ENCODE measurements at places on chromosomes 12 and 14.

- DNase-seq: no peak
Measured at GRCh38 chr14:86943391-86944365, 1049.3 kb downstream of the GALC start.

- DNase-seq: peak; percentile 70
Measured at GRCh38 chr14:51534610-51535011, 117.1 kb upstream of the FRMD6 start.

GRCh38 chr14:51789596-51789995 lies 70.8 kb upstream of the GNG2 start:
- DNase-seq: no peak

- no peak for DNase-seq
Measured at GRCh38 chr12:56150563-56150962, 1.8 kb upstream of the MYL6B start.

GRCh38 chr12:102009796-102010195 lies 52.0 kb downstream of the WASHC3 start:
- DNase-seq: peak; percentile 7

DNA sequence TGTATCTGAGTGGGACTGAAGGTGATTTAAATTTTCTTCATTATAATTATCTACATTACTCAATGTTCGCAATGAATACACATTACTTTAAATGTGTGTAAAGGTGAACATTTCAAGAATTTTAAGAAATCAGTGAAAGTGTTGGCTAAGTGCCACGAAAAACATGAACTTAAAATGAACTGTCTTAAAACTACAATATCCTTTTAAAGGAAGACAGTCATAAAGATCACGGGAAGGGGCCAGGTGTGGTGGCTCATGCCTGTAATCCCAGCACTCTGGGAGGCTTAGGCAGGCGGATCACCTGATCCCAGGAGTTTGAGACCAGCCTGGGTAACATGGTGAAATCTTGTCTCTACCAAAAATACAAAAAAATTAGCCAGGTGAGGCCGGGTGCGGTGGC lies 11.2 kb downstream of the MOK start:
- DNase-seq: no peak

GRCh38 chr12:45981075-45981837 lies 9.1 kb downstream of the SCAF11 start:
- DNase-seq: no peak

DNA sequence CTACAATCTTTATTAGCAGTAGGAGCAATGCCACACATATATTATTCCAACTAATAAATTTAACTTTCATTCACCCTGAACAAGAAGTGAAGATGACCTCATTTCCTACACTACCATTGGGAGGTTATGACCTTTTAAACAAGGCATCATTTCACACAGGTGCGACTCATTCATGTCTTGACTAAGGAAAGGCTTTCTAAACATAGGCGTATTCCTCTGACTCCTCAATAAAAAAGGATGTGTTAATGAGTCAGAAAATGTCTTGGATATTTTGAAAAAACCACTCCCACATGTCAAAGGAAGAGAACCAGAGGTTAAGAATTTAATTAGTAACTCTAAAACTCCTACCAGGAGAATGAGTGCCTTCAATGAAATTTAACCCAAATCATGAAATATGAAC lies 115.2 kb downstream of the PRICKLE1 start:
- DNase-seq: no peak

DNA sequence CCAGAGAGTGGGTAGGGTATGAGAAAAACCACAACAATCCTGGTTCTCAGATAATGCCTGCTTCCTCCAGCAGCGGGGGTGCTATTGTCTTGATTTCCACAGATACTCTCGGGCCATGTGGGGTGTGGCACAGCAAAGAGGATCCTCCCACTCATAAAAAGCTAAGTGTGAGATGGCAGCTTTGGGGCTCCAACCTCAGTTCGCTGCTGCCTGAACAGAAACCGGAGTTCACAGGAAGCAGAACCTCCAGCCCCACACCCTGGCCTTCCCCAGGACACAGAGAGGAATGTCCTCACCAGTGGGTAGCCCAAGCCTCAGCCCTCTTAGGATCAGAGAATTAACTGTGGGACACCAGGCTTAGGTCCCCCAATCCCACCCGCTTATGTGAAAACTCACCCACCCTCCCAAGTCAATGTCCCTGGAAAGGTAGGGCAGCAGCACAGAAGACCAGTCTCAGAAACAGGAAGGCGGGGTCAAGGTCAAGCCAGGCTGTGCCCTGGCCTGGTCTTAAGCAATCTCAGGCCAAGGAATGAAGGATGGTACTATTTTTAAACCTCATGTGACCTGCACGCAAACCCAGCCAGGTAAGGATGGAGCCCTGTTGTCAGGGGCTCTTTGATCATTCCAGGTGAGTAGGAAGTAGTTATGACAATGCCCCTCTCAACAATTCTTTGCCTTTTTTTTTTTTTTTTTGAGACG lies 9.0 kb downstream of the KCTD10 start:
- no peak for DNase-seq

All from NCI-H2029 (cell line).